HuH-7.5 (cell line): ENCODE measurements at places on chromosomes 4 and X.

DNA sequence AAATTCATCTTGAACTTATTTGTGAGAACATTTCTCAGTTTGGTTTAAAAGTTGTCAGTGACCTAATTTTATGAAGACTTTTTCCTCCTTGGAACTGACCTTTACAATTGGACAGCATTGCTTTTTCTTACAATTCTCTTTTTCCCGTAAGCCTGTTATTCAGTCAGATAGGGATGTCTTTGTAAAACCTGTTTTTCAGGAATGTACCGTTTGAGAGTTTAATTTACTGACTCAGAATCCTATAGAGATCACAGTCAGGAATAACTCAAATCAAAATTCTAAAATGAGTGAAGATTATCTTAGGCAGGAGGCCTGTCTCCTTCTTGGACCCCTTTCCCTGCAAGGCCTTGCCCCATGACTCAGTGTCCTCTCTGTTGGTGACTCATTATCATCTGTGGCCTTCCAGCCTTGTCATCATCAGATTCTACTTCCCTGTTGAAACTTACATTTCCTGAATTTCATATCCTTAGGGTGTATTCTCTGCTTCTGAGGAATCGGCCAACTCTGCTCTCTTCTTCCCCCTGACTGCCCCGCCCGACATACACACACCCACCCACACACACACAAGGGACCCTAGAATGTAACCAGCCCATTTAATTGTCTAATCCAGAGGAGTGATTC, 99.8 kb downstream of the ARHGAP10 start:
- DNase-seq, result no peak

DNA sequence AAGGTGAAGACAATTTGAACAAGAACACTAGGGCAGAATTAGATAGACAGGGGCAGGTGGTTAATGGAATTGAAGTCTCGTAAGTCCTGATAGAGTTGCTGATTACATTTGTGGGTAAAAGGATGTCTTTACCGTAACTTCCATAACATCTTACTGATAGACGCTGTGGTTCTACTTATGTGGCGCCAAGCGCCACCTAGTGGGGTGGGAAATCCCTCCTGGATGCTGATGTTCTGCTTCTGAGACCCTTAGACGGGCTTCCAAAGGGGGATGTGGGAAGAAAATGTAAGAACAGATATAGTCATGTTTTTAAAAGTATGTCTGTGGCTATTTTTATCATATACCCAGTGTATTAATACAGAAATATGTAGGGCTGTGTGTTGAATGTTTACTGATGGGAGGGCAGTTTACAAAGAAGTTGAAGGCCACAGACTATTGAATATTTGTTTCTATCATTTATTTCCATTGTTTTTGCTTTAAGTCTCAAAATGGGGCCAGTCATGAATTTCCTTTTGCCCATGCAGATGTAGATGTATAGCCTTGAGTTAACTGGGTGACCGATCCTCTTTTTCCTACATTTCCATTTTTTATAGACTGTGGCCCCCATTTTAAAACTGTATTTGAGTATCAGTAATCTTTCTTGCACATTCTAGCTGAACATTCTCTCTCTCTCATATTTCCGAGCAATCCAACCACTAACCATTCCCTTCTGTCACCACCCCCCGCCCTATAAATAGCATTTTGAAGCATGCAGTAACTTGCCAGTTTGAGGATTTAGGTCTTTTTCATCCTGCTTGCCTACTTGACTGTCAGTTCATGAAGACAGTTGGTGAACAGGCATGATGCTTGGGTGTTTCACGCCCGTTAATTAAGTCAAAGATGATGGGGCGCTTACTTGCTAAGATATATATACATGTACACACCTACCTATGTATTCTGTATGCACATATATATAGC, 12.1 kb upstream of the TLR8 start:
- DNase-seq, result peak; percentile 8

GRCh38 chr4:125714845-125715244, 400.1 kb downstream of the FAT4 start:
- no peak for DNase-seq

GRCh38 chrX:102968216-102968615, 31.1 kb downstream of the RAB40AL start:
- no peak for DNase-seq

DNA sequence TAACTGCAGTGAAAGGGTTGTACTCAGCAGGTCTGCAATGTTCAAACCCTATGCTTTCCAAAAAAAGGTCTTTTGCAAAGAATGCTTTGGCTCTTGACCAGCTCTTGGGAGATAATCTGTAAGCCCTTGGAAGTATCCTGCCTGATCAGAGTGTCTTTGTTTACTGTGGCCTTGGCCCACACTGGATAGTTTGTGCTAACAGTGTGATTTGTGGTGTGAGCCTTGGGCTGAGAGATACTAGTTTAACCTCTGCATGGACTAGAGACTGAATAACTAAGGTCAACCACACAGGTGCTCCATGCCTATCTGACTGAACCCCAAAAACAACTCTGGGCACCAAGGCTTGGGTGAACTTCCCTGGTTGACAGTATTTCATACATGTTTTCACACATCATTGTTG, 3.6 kb upstream of the MAGED1 start:
- DNase-seq, result no peak

- DNase-seq, result no peak
Observed at GRCh38 chr4:110994781-110995180, 371.9 kb upstream of the PITX2 start.

DNA sequence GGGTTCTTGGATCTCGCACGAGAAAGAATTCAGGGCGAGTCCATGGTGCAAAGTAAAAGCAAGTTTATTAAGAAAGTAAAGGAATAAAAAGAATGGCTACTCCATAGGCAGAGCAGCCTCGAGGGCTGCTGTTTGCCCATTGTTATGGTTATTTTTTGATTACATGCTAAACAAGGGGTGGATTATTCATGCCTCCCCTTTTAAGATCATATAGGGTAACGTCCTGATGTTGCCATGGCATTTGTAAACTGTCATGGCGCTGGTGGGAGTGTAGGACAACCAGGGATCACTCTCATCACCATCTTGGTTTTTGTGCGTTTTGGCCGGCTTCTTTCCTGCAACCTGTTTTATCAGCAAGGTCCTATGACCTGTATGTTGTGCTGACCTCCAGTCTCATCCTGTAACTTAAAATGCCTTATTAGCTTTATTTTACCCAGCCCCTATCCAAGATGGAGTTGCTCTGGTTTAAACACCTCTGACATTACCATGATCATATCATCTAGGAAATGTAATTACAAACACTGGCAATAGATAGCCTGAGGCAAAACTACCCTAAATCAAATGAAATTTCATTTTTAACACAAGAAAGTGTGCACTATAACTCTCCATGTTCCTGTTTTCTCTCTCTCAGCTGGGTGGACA, 94.3 kb upstream of the ATXN3L start:
- DNase-seq, result no peak
